ENCODE measurements at places on chromosomes 7 and 10.
A peak's percentile ranks its signal among the peaks of the same experiment; 100 is the strongest.

GRCh38 chr10:27068217-27068891 lies 31.9 kb downstream of the ANKRD26 start:
- no peak for DNase-seq

DNA sequence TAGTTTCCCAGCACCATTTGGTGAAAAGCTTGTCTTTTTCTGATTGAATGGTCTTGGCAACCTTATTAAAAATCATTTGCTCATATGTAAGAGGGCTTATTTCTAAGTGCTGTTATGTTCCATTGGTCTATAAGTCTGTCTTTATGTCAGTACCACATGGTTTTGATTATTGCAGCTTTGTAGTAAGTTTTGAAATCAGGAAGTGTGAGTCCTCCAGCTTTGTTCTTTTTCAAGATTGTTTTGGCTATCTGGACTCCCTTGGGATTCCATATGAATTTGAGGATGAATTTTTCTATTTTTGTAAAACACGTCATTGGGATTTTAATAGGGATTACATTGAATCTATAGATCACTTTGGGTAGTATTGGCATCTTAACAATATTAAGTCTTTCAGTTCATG lies 5.4 kb downstream of the KIF11 start:
- no peak for DNase-seq

GRCh38 chr7:128211626-128212025 lies 29.5 kb upstream of the LEP start:
- no peak for DNase-seq

GRCh38 chr7:104328970-104329825 lies 795 bp downstream of the LHFPL3 start:
- no peak for DNase-seq

DNA sequence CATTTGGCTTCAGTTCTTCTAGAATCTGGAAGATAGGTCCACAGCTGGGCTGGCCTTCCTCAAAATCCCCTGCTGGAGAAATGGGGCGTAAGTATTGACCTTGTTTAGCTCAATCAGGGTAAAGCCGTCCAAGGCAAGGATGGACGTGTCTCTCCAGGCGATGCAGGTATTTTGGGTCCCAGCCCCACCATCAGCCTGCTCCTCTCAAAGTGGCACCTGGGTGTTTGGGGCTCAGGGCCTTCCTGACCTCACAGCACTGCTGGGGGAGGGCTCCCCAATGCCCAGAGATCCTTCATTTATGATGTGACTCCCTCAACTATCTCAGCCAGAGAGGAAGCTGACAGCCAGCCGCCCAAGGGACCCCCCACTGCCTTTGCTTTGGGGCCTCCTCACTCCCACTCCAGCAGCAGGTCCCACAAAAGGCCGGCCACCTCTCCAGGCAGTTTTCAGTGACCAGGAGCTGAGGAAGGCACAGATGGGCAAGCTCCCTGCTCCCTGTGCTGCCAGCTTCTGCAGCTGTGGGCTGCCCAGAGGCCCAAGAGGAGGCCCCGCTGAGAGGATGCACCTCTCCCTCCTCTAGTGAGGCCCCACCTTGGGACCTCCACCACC lies 140.0 kb upstream of the TCERG1L start:
- DNase-seq, result no peak

- no peak for DNase-seq
These were observed 143.9 kb upstream of the FRMD4A start for GRCh38 chr10:14474656-14475055.

DNA sequence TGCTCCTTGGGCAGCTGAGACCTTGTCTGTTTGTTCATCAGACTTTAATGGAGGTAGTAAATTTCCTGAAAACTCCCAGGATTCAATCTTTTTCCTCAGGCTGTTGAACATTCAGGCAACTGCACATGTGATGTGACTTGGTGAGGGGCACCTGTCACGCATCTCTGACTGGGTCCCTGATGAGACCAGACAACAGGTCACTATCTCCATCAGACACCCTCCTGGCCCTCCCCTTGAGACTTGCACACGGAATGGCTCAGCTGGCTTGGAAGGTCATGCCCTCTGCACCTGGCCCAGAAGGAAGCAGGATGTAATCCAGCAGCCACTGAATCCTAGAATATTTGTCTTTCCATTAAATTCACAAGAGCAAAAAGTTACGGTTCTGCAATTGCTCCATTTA lies 15.9 kb downstream of the AQP1 start:
- DNase-seq, result no peak

DNA sequence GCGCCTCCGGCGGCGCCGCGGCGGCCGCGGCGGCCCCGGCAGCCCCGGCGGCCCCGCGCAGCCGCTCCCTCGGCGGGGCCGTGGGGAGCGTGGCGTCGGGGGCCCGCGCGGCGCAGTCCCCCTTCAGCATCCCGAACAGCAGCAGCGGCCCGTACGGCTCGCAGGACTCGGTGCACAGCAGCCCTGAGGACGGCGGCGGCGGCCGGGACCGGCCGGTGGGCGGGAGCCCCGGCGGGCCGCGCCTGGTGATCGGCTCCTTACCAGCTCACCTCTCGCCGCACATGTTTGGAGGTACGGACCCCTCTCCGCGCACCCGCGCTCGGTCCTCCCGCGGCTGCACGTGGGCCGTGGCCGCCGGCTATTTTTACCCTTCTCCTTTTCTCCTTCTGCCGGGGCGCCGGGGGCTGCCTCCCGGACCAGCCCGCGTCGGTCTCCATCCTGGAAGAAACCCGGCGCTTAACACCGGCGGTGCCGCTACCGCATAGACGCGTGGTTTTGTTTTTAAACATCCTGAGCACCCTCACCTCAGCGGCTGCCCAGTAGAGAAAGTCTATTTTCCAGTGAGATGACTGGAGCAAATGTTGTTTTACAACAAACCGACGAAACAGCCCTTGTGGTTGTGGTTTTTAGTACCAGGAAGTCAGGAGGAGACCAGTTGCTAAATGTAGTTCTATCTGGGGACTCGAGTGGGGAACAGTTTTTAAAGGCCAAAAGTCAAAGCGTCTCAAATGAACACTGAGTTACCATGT lies 1.3 kb downstream of the ZNRF2 start:
- DNase-seq, result peak; percentile 91

- peak; percentile 87 for DNase-seq
These were observed at the start of gene MYOF for GRCh38 chr10:93482145-93482834. TSS of gene MYOF (minus strand) at chr10:93482334. CDS start at chr10:93482194, 140 bp downstream.

- DNase-seq, result no peak
These were observed 556.7 kb downstream of the TYW1 start for GRCh38 chr7:67553378-67553777.

DNA sequence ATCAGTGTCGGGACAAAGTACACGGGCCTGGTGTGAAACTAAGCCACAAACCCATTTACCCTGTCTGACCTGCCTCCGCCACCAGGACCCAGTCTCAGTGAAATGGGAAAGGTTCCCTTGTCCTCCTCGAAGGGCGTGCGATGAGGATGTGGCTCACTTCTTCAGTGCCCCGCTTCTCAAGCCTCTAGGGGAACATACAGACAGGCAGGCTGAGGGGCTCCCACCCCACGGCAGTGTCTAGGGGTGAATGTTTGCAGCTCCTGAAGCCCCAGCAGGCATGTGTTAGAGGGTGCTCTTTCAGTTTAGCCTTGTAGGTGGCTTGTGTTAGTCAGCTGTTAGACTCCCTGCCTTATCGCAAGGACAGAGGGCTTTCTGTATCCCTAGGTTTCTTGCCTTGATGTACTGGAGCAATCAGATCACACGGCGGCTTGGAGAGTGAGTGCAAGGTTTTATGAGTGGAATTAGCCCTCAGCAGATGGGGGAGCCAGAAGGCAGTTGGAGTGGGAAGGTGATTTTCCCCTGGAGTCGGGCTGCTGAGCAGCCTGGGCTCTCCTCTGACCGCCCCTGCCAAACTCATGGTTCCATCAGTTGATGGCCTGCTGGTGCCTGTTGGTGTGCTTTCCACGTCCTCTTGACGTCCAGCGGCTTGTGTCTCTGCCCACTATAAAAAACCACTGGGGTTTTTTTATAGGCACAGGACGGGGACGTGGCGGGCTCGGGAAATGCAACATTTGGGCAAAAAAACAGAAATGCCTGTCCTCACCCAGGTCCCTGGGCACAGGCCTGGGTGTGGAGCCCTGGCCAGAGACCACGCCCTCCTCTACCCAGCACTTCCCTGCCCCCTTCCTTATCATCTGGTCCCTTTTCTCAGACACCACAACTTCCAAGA lies 759 bp downstream of the NUDT1 start:
- peak; percentile 26 for DNase-seq
